CD8-positive, alpha-beta memory T cell (primary cell): ENCODE measurements at places on chromosomes 4 and X. TPM values are rescaled to one million over a fixed set of nuclear protein-coding genes. Genes with fewer than 3 reads are reported as not detected.

ELK1 gene
- total RNA-seq: 62.3 TPM

SLBP gene
- 163 TPM for total RNA-seq

CCNA2 gene
- total RNA-seq: 72.1 TPM

NCAPG gene
- 48.2 TPM for total RNA-seq

LEF1 gene
- total RNA-seq: 53.2 TPM

TMEM33 gene
- 86.1 TPM for total RNA-seq

GRCh38 chr4:64001229-64001898 is 407.9 kb downstream of the TECRL start:
- DNase-seq: no peak

GRCh38 chrX:46978341-46979291 is 66.4 kb downstream of the JADE3 start:
- peak; percentile 74 for DNase-seq

DNA sequence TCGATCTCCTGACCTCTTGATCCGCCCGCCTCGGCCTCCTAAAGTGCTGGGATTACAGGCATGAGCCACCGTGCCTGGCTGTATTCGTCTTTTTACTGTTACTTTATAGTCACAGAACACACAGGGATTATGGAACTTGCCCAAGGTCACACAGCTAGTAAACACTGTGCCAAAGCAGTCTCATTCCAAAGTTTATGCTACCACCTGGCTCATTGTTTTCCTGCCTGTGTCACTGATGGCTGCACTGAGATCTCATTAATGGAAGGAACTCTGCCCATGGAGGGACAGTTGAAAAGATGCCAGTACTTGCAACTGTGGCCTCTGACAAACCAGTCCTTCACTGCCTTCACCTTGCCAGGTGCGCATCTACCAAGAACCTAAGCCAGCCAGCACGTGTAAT is 517.7 kb downstream of the BCOR start:
- no peak for DNase-seq

GRCh38 chr4:6307891-6308290 is 38.2 kb downstream of the WFS1 start:
- no peak for DNase-seq

DNA sequence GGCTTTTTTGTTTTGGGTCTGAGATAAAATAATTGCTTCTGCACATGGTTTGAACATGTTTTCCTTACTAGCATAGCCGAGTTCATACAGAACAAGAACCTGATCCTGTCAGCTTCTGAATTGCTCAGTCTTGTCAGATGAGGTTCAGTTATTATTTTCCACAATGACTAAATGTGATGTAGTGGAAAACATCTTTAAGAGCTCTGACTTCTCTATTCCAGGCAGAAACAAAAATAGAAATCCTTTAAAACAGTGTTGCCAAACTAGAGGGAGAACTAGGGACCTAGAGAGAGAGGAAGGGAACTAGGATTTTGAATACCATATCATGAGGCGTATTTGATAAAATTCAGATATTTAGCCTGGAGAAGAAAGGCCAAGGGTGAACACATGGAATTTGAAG is 2.0 kb downstream of the ATP6AP2 start:
- DNase-seq: no peak

GRCh38 chrX:37320541-37321203 is 28.5 kb upstream of the PRRG1 start:
- DNase-seq: no peak
